AG08396 (cell line): ENCODE measurements at places on chromosomes 2 and 18.
A peak's percentile ranks its signal among the peaks of the same experiment; 100 is the strongest.

- DNase-seq, result no peak
Observed at GRCh38 chr2:158716121-158716791, 78.9 kb upstream of the DAPL1 start.

DNA sequence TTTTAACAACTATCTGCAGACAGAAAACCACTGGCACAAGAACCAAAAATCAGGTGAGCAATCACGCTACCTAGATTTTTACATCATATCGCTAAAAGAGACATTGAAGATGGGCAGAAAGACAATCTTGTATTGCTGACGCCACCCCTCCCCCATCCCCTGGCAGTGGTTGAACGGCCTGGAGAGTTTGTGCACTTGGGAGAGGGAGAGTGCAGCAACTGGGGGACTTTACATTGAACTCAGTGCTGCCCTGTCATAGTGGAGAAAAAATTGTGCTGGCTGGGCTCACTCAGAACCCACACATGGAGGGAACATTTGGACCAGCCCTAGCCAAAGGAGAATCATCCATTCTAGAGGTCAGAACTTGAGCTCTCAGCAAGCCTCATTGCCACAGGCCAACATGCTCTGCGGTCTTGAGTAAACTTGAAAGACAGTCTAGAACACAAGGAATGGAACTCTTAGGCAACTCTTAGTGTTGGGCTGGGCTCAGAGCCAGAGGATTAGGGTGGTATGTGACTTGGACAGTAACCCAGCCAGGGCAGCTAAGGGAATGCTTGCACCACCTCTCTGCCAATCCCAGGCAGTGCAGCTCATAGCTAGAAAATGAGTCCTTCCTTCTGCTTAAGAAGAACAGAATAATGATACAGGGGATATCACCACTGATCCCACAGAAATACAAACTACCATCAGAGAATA is 220.0 kb upstream of the CYP26B1 start:
- peak; percentile 76 for DNase-seq

DNA sequence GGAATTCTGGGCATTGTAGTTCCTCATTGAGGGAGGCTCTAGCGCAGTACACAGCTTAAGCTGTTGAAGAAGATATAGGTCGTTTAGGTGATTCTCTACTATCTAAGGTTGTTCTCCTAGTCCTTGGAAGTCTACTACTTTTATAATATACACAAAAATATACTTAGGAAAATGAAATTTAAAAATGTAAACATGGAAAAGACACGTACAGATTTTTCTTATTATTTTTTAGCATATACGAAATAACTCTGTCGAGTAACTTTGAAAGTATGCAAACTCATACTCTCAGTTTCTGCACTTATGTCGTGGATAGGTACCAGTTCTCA is 272 bp upstream of the FASTKD1 start:
- DNase-seq, result no peak

DNA sequence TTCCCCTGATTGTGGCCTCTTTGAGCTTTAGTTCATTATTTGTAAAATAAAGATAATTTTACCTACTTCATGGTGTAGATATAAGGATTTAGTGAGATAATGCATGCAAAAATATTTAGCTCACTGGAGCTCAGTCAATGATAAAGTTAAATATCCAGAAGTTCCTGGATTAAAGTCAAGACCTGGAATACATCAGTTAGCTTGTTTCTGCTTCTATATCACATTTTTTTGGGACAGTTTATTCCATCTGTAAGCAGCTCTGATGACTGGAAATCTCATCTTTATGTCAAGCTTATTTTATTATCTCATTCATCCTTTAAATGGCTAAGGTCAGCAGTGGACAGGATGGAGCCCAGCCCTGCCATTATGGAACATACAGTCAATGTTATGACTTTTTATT is 152.0 kb downstream of the EVA1A start:
- no peak for DNase-seq

- no peak for DNase-seq
Observed at GRCh38 chr18:61822879-61823278, 69.9 kb downstream of the RNF152 start.

GRCh38 chr2:177598326-177599138 is 206.0 kb downstream of the AGPS start:
- peak; percentile 20 for DNase-seq

DNA sequence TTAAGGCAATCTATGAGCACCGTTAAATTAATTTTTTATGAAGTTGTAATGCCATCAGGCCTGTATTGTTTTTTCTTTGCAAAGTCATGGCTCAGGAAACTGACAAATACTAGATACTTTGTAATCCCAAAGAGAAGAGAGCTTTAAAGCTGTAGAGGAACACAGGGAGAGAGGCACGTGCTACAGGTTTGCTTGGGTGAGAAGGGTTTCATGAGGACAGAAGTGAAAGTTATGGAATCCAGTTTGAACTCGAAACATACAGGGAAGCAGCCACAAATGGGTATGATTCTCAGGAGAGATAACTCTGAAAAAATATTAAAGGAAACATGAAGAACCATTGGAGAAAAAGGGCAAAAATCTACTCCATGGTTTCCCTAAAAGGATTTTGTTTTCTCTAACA is 49.8 kb downstream of the CYB5A start:
- DNase-seq, result no peak
